Stimulated activated CD4-positive, alpha-beta T cell treated with anti-CD3 and anti-CD28 coated beads, Interleukin-1b, Interleukin-23, amount 100 ng/mL, for 4 hours (primary cell): ENCODE measurements at places on chromosomes 7 and 10.

- no peak for DNase-seq
Observed at GRCh38 chr7:138196971-138197896, 121.0 kb downstream of the AKR1D1 start.

DNA sequence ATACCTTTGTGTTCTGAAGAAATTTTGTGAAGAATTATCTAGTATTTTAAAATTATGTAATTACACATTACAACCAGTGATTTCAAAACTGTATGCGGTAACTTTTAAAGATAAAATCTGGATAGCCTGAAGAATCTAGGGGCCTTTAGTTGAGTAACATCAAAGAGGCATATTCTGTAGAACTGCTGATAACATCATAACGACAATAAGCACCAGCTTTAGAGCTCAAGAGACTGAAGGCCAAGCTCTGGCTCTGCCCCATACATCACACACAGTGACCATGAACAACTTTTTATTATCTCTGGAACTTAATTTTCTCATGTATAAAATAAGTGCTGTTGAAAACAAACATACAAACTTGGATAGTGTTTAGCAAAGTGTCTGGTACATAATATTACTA lies 121.1 kb upstream of the RHOBTB1 start:
- no peak for DNase-seq

DNA sequence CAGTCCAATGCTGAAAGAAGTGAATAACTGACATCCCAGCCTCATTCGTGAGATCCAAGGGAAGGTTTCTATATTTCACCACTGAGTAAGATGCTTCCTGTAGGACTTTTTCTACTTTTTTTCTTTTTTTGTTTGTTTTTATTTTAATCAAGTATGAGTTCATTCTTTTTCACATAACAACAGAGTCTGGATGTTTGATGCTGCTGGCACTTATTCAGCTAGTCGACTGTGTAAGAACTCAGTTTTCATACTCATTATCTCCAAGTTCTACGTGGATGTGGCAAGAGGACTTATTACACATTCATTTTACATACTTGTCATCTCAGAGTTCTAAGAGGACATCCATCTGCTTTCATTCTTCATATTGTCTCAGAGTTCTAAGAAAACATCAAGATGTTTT lies 86.9 kb downstream of the CPXM2 start:
- DNase-seq, result no peak

GRCh38 chr10:15315286-15315685 lies 55.8 kb downstream of the FAM171A1 start:
- DNase-seq, result no peak

GRCh38 chr7:158042156-158042880 lies 545.3 kb downstream of the PTPRN2 start:
- DNase-seq, result no peak

GRCh38 chr7:132580277-132580676 lies 4.0 kb upstream of the PLXNA4 start:
- DNase-seq, result no peak

GRCh38 chr10:413662-414071 lies 275.8 kb downstream of the DIP2C start:
- DNase-seq, result no peak

DNA sequence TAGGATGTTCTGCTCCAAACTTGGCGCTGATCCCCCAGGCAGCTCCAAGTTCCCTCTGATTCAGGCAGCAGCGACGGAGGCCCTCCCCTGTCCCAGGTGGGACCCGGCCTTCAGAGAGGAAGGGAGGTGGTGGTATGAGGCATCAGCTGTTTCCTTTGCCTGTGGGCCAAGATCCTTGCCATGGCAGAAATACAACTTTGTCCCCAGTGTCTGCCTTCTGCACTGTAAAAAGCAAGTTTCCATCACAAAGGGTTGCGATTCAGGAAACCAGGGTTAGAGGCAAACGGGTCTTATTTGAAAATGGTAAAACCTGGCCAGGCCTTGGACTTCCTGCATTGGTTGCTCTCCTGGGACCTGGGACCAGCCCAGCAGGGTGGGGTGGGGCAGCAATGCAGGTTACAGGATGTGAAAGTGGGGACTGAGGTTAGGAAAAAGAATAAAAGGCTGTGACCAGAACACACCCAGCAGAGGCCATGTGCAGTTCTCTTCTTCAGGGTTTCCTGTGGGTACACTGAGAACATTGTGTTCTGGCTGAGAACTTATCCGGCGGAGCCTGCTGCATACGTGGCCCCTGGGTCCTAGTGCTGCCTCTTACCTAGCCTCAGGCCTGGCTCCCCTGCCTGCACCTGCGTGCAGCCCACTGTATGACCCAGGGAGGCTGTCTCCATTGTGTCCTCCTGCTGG lies 25.1 kb upstream of the DDIT4 start:
- DNase-seq, result peak; percentile 49

DNA sequence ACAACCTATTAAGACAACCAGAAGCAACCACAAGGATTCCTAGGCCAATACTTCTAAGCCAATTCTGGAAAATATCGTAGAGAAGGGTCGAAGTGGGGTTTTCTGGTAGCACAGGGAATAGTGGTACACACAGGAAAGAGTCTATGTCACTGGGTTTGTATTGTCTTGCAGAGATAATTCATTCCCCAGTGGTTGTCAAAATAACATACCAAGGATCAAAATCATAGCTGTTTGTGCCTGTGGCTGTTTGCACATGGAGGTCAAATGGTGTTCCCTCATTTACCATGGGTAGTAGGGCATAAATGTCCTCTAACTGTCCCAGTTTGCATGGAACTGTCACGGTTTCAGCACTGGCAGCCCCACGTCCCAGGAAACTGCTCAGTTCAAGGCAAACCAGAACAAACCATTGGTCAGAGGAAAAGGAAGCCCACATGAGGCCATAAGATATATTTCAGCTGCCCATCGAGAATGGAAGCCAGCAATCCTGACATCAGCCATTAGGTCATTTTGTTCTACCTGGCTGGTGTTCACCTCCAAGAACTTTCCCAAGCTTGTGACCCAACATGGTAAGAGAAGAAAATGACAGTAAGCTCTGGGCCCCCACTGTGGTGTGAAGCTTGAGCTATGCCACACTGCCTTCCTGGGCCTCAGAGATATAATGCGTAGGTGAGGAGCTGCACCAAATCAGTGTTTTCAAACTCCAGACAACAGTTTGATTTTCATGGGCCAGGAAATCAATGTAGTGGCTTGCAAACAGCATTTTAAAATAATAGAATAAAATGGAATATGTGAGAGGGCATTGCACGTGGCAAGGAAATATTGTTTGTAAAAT lies 53.9 kb upstream of the NFE2L3 start:
- DNase-seq, result no peak

- DNase-seq, result no peak
Observed at GRCh38 chr10:33195608-33196376, 138.7 kb downstream of the NRP1 start.

- DNase-seq, result no peak
Observed at GRCh38 chr7:98178762-98179490, 32.3 kb upstream of the BHLHA15 start.
